ENCODE measurements at places on chromosomes 6 and 20. TPM values are rescaled to one million over a fixed set of nuclear protein-coding genes. Genes with fewer than 3 reads are reported as not detected.

Gene SASH1
- 0.59 TPM for total RNA-seq

Gene POLR3F
- total RNA-seq = 10.4 TPM

Gene ARMH2
- 1.4 TPM for total RNA-seq

Gene GGTLC1
- total RNA-seq = not detected

Gene PTCRA
- total RNA-seq = not detected

Gene PRSS35
- total RNA-seq = not detected

Gene LTA
- 30.0 TPM for total RNA-seq

Gene DDX43
- total RNA-seq = 1.3 TPM

Gene MMP24
- total RNA-seq = not detected

Gene RPN2
- 241 TPM for total RNA-seq

Gene HLA-DRB1
- 74.8 TPM for total RNA-seq

Gene GID8
- total RNA-seq = 34.9 TPM

Gene C20orf202
- total RNA-seq = 0.11 TPM

Gene AHI1
- total RNA-seq = 35.9 TPM

Gene COX7A2
- total RNA-seq = 422 TPM

Gene FRMD1
- total RNA-seq = not detected

Gene NFS1
- total RNA-seq = 32.5 TPM

Gene TBX18
- total RNA-seq = not detected

Gene EDN1
- not detected for total RNA-seq

Gene MLN
- total RNA-seq = not detected

Gene WFDC10B
- total RNA-seq = not detected

Gene VIP
- not detected for total RNA-seq

Gene GJA1
- 0.07 TPM for total RNA-seq

Gene BTNL2
- total RNA-seq = not detected

Gene ZNF334
- 1.3 TPM for total RNA-seq

Gene IL20RA
- not detected for total RNA-seq

Gene ZNF512B
- total RNA-seq = 26.9 TPM

Gene SULF2
- total RNA-seq = 1.1 TPM

Gene SNAP25
- total RNA-seq = 0.48 TPM

Gene SLC22A16
- 0.18 TPM for total RNA-seq

Gene HLA-DOB
- total RNA-seq = 6.9 TPM

Gene OR2H1
- total RNA-seq = not detected

Gene CPXM1
- total RNA-seq = 0.39 TPM

Gene LPA
- total RNA-seq = not detected

Gene C20orf144
- 0.25 TPM for total RNA-seq

Gene OR12D3
- not detected for total RNA-seq

Data from T-helper 2 cell treated with Interferon-gamma antibody and Interleukin-4, amounts not matched to agents 100 ng/mL and 5 ng/mL, for 36 hours (primary cell).